Stimulated activated CD4-positive, alpha-beta T cell treated with anti-CD3 and anti-CD28 coated beads, Interleukin-4, amount 100 ng/mL, for 1 hour (primary cell): ENCODE measurements at places on chromosomes 1 and 21.
A peak's percentile ranks its signal among the peaks of the same experiment; 100 is the strongest.

DNA sequence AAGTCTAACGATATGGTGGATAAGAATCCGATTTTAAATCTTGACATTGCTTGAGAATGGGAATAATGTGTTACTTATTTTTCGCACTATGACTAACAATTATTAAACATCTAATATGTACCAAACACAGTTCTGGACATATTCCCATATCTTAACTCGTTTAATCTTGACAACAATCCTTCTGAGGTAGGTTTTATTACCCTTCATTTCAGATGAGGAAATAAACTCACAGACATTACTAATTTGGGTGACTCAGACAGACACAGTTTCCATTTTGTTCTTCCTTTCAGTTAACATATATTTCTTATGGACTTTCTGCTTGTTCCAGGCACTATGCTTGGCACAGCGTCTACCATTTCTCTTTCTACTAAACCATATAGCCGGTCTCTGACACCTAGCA lies 244.8 kb downstream of the SMYD3 start:
- no peak for DNase-seq

DNA sequence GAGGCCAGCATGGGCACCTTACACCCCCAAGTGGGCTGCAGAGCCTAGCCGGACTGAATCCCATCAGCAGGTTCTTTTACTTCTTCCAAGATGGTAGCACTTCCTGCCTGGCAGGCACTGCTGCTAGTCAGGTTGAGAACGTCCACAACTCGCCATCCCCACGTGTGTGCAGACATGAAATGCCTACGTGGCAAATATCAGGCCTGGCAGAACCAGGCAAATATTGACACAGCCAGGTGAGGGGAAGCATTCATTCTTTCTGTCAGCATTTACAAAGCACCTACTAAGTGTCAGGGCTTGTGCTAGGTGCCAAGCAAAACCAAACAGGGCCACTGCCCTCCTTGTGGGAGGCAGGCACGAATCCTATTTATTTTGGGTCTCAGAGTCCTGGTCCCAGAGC lies 52.3 kb upstream of the SIM2 start:
- no peak for DNase-seq

GRCh38 chr1:223641523-223642039 lies 23.9 kb downstream of the CAPN8 start:
- no peak for DNase-seq

DNA sequence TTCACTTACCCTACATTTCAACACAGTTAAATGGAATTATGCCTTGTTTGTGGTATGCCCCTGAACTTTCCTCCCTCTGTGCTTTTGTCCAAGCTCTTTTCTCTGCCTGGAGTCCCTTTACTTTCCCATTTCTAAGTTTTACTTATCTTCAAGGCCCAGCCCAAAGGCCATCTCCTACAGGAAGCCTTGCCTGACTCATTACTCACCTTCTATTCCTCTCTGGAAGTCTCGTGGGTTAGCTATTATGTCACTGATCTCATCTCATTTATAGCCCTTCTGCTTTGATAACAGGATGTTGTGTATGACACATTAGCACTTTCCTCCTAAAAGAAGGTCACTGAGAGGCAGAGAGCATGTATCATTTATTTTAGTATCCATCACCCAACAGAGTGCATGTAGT lies 78.8 kb upstream of the CD1D start:
- DNase-seq, result no peak

GRCh38 chr1:58469016-58469415 lies 77.5 kb downstream of the OMA1 start:
- no peak for DNase-seq

GRCh38 chr1:162561616-162562469 lies at the start of gene UAP1:
TSS of gene UAP1 (plus strand) at chr1:162561722. CDS start at chr1:162566069, 4,347 bp downstream.
- no peak for DNase-seq

DNA sequence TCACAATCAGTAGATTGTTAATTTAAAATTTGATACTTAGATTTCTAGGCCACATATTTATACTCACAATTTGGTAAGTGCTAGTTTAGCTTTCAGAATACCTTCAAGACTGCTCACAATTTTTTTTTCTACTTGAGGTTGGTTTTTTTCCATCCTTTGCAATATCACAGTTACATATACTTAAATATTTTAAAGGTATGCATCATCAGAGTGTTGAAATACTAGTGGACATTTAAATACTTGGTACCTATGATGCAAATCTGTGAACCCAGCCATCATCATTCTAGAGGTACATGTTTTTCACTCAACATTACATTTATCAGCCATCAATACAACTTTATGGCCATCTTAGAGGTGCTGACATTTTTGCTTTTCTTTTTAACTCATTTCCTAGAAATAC lies 6.2 kb upstream of the LRRC40 start:
- DNase-seq, result no peak

GRCh38 chr1:97038410-97038809 lies 316.8 kb downstream of the PTBP2 start:
- no peak for DNase-seq

DNA sequence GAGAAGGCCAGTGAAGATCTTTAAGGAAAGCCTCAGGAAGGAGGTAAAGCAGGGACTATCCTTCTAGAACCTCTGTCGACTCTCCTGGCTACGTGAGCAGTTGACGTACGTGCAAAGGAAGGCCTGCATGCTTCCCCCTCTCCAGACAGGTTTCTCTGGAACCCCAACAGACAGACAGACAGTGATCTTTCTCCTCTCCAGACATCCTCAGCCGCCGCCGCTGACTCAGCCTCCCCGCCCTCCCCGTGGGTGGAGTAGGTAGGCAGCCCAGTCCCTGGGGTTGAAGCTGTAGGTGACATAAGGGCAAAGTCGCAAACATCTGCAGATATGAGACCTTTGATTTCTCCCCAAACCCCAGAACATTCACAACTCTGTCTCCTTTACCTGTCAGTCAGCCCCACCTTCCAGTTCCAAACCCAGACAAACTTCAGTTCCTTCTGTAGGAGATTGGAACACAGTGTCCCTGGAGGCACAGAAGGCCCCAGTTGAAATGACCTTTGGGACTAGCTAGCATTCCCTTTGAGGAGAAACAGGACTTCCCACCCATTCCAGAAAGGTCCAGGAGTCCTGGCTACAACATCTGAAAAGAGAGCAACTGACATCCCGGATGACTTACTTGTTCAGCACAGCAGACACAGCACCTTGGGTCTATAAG lies 146.0 kb upstream of the JUN start:
- DNase-seq, result peak; percentile 69

GRCh38 chr1:161172776-161173376 lies 4.4 kb downstream of the B4GALT3 start:
- DNase-seq, result no peak

- DNase-seq, result no peak
Measured at GRCh38 chr1:56852476-56852875, 2.1 kb upstream of the C8A start.

DNA sequence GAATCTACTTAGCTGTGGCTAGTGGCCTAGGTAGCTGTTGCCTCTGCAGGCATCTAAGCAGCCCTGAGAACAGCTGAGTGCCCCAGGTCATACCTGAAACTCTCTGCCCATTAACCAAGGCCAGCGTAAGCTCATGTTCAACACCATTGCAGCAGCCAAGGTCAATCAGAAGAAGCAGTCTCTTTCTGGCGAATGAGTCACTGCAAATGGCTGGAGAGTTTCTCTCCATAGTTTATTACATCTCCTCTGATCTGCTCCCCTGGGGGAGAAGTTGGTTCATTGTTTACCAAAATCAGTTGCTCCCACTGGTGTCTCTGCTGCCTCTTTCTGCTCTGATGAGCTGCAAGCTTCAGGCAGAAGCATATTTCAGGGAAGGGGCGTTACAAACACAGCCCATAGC lies 6.9 kb upstream of the BCL9 start:
- no peak for DNase-seq

GRCh38 chr1:234975941-234976860 lies 152.4 kb downstream of the TOMM20 start:
- DNase-seq, result no peak

- no peak for DNase-seq
Measured at GRCh38 chr1:207089627-207090355, 1.1 kb downstream of the C4BPB start.

- DNase-seq, result no peak
Measured at GRCh38 chr1:74584185-74584584, 71.8 kb upstream of the LRRC53 start.

GRCh38 chr1:177172866-177173265 lies 2.1 kb downstream of the BRINP2 start:
- DNase-seq, result no peak

GRCh38 chr1:185314411-185314810 lies 2.6 kb downstream of the IVNS1ABP start:
- DNase-seq, result no peak

GRCh38 chr1:227952374-227953021 lies 4.8 kb upstream of the WNT9A start:
- DNase-seq, result no peak

DNA sequence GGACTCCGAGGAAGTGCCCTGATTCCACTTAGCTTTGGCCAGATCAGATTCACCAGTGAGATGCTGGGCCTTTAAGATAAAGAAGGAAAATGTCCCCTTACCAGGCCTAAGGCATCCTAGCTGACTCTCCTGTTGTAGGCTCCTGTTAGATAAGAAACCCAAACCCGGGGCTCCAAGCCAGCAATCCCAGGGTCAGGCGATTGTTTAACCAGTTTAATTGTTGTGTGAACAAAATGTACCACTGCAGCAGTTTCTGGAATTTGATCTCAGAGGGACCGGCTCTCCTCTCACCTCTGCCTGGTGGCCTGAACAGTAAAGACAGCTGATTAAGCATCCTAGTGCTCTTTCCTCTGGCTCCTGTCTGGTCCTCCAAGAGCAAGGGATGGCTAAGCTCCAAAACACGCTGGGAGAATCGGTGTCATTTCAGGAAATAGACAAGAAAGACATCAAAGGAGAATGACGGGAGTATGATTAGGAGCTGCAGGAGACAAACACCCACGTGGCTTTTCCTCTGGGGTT lies 9.3 kb upstream of the KLHDC8A start:
- no peak for DNase-seq

DNA sequence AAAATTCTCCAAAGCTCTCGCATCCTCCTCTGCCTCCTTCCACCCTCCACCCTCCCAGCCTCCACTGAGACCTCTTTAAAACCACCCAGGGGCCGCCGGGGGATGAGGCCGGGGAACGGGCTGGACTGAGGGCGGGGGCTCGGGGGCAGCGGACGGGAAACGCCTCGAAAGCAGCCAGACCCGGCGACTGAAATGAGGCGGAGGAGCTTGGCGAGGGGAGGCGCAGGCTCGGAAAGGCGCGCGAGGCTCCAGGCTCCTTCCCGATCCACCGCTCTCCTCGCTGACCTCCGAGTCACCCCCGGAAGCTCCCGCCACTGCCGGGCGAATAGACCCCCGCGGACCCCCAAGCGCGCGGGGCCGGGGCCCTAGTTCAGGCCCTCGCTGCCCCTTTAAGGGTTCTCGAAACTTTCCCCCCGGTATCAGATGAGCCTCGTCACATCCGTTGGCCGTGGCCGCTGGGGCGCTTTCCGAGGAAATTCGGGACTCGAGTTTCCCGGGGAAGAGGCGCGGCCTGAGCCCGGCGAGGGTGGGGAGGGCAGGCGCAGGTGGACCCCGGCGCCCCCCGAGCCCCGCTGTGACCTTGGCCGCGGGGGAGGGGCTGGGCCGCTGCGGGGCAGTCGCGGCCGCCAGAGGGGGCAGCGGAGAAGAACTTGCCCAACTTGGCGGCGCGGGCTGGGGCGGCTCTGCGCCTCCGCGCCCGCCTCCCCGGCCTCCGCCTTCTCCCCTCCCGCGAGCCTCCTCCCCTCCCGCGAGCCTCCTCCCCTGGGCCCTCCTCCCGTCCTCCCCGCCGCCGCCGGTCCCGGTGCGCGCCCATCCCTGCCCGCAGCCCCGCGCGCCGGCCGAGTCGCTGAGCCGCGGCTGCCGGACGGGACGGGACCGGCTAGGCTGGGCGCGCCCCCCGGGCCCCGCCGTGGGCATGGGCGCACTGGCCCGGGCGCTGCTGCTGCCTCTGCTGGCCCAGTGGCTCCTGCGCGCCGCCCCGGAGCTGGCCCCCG lies at the start of gene BACE2:
Gene BACE2, plus strand, starts transcription at position 813 of the 995 bp plus-strand sequence. Its CDS starts 104 bp downstream, at position 917.
- peak; percentile 49 for DNase-seq

DNA sequence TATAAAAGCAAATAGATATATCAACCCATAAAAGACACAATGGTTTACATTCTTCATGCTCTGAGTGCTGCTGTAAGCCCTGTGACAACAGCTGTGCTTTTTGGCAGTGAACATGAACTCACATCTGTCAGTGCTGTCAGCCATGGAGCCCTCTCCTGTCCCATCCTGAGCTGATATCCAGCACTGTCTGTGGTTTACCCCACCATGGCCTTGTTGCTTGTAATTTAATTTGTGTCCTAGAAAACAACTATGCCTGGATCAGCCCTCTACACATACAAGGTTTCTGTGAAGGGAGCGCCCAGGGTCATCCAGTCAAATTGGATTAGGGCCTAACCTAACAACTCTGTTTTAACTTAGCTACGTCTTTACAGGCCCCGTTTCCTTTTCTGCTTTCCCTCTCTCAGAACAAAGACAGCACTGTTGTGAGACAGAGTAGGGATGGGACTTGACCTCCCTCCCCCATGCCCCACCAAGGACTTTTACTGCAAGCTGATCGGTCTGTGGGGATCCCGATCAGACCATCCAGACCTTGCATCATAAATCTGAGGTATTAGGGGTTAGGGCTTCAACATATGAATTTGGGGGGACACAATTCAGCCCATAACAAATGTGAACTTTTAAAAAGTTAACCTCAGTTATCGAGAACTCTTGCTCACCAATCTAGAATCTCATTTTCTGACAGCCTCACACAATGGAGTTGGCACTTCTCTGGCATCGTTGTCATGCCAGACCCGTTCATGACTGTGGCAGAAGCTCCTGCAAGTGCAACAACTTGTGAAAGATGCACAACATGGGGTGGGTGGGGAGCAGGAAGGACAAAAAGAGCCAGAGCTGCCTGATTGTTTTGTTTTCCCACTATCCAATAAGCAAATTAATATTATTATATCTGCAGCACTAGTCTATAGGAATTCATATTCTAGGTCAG lies 16.4 kb upstream of the SLC44A3 start:
- no peak for DNase-seq

DNA sequence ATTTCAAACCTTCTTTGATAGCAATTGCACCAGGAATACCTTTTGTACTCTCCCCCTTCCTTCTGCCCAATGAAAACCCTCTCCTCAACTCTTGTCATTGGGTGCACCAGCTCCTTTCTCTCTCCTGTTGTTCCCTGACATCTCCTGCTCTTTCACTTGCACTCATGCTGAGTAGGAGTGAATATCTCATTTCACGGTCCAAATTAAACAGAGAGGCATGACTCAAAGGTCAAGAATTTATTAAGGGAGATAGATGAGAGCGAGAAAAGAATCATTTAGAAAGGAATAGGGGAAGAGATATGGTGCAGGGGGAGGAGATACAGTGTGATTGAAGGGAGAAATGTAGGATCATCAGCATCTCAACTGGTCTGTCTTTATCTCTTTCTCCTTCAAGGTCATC lies 22.1 kb downstream of the AIM2 start:
- DNase-seq, result no peak

GRCh38 chr1:69073176-69073575 lies 494.5 kb upstream of the LRRC7 start:
- no peak for DNase-seq

DNA sequence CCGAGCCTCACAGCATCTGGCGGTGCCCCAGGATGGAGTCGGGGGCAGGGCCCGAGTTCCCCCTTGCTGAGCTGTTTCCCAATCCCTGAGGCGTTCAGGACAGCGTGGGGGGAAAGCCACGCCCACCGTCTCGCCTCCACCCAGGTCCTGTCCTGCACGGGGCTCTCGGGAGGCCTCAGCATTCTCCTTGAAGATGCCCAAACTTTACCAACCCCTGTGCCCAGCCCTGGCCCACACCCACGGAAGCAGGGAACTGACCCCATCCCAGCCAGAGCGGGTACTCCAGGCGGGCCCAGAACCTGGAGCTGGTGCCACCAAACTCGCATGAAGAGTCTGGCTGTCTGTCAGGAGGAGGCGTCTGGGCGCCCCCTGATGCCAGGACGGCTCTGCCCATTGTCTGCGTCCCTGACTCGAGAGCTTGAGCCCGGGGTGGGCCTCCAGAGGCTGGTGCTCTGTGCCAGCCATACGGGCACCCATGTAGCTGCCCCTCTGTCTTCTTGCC lies 35.3 kb upstream of the POFUT2 start:
- DNase-seq, result no peak
